ENCODE measurements at places on chromosomes 5 and 9.

GRCh38 chr5:181223058-181223728 is at the start of gene TRIM41:
Gene TRIM41 (plus strand): TSS chr5:181223281. CDS start chr5:181224000, 719 bp downstream.
- peak; percentile 98 for DNase-seq

DNA sequence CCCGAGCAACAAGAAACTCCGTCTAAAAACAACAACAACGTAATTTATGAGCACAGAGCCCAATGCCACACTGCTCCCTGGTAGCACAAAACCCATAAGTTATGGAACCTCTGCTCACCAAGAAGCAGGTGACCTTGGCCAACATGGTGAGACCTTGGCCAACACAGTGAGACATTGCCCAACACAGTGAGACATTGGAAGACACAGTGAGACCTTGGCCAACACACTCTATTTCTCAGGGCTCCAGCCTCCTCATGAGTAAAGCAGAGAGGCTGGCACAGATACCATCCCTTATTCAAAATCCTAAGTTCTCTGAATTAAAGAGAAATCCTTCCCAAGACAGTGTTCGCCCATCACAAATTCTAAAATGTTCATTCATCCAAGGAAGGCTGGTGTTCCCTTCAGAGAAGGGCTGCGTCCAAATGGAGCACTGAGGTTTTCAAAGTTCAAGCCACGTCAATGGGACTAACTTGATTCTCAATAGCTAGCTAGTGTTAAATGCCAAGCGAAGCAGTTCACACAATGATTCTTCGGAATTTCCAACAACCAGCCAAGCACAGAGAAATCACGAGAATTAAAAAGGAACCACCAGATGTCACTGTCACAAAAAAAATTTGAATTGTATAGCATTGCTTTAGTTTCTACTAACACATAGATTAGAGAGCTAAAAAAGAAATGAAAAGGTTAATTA is 29.5 kb downstream of the TTC39B start:
- DNase-seq = no peak

DNA sequence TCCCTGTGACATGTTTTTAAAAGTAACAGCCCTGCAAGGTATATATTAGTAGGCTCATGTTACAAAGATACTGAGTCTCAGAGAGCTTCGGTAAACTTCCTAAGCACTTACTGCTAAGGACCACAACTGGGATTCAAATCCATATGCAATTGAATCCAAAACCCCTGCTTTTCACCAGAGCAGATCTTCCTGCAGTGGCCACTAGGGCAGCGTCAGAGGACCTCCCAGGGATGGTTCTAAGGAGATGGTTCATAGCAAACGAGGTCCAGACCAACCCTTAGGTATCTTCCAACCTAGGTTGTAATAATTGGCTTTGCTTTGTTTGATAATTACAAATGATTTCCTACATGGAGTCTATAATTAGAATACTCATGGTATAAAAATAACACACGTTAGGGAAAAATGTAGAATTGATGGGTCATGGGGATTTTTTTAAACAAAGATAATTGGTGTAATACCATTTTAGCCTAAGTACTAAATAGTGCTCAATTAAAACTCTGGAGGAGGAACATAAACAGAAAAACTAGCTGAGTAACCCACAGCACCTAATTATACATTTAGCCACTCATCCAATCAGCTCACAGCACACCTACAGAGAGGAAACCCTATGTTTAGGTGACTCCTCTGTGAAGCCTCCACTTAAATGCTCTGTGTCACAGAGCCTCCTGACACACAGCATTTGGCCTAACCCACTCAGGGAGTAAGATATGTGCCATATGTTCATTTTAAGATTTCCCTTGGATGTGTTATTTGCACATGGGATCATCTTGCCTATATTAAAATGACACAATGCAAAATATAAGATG is 10.0 kb upstream of the CAST start:
- no peak for DNase-seq

GRCh38 chr9:122394265-122395125 is 23.7 kb downstream of the PTGS1 start:
- no peak for DNase-seq

- DNase-seq = no peak
Measured at GRCh38 chr5:62680121-62680520, 101.5 kb downstream of the LRRC70 start.

DNA sequence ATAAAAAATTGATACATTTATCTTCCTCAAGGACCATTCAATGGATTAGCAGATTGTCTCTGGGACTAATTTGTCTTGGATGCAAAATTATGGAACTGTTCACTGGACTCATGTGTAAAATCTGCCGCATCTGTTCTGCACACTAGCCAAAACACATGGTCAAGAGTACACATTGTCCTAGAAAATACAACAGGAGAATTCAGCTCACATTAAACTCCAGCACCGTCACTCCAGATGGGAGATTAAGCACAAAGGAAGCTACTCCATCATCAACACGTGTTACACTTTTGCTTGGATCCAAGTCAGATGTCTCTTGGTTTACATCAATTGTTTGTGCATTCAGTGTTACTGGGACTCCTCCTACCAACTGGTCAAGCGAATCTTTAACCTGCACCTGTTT is 28.8 kb downstream of the C5 start:
- DNase-seq = no peak

- DNase-seq = no peak
Measured at GRCh38 chr5:107514305-107514704, 156.4 kb downstream of the EFNA5 start.

- no peak for DNase-seq
Measured at GRCh38 chr9:91908293-91908623, 41.8 kb downstream of the ROR2 start.

DNA sequence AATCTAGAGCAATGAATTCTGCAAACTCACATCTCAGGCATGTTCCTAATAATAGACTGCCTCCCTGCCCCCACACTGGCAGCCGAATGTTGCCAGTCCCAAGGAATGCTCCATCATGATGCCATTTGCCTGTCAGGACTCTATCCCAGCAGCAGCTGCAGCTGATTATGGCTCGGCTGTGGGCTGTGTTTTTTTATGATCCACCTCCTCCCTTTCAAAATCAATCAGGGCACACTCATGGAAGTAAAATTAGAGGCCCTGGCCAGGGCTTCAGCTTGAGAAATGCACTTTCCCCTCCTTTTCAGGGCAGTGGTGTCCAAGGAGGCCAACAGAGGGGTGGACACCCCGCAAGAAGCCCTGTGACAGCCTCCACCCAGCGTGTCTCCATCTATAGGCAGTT is 176.7 kb upstream of the S1PR3 start:
- DNase-seq = no peak

DNA sequence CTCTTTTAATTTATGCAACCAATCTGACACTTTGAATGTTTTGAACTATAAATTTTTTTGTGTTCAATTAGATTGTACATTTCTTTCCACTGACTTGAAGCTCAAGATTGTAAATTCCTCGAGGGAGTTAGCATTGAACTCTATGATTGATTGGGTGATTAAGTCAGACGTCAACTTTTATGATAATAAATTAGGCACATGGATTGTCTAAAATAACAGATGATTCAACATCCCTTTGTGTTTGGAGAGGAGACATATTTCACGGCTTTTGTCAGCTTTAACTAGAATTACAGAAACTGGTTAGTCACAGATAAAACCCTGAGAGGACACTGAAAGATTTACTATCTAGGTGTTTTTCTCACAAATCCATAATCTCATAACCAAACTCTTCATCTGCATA is 32.7 kb upstream of the TXNDC8 start:
- no peak for DNase-seq

DNA sequence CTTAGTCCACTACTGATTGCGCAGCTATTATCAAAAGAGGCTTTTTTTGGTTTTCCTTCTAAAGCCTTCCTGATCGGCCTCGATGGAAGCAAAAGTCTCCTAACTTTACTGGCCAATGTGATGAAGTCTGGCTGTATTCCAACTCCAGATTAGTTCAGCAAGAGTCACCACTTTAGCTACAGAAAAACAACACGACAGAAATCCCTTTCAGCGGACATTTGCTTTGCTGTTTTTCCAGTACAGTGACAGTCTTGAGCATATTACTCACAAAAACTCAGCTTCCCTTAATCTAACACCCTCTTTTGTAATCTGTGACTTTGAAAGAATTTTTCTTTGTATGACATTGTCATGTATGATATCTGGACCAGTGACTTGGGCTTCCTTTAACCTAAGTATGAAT is 95.7 kb downstream of the HOMER1 start:
- no peak for DNase-seq

- no peak for DNase-seq
Measured at GRCh38 chr5:178431782-178432165, 158.4 kb downstream of the COL23A1 start.

GRCh38 chr5:172744123-172745104 is 26.6 kb downstream of the DUSP1 start:
- no peak for DNase-seq

DNA sequence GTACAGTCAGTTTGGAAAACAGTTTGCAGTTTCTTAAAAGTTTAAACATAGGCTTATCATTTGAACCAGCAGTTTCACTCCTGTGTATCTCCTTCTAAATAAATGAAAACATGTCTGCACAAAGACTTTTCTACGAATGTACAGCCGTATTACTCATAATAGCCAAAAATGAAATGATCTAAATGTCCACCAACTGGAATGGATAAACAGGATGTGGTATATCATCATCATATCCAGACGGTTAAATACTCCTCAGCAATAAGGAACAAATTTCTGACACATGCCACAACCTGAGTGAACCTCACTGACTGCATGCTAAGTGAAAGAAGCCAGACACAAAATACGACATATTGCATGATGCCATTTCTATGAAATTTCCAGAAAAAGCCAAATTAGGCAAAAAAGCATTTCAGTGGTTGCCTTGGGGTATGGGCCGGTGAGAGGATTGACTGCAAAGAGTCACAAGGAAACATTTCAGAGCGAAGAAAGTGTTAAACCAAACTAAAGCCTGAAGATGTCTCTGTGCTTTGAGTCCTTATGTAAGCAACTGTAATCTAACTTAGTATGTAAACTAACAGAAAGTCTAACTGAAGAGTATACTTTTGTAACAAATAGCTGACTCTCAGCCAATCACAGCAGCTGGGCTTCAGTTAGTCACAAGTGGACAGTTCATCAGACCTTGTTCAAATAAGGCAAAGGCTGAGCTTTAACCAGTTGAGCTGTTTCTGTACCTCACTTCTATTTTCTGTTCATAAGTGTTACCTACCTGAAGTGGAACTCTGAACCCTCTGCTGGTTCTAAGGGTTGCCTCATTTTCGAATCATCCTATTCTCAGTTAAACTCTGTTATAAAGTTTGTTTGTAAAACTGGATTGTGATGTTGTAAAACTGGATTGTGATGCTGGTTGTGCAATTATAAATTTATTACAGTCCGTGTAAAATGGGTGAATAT is 65.2 kb downstream of the TRIO start:
- DNase-seq = no peak

DNA sequence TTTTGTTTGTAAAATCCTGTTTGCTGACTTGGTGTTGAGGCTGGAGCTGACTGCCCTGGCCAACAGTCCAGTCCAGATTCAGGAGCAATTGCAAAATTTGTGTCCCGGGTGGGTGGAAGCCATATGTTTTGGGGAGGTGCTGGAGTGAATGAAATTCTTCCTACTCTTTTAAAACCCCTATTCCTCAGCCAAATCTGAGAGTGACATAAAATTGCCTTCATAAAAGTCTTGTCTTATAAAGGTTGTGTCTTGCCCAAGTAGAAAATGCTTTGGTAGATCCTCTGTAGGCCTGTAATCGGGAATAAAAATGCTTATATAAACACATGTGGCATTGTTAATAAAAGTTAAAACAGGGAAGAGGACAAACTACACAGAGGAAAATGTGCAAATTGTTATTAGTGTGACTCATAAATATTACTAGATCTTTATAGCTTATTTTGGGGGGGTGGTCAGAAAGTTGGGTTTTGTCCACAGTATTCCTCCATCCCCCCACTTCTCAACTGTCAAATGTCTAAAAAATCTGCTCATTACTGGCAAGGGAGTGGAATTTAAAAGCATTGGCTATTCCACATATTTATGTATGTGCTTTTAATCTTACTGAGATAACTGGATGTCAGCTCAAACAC is 45.6 kb downstream of the NNT start:
- DNase-seq = no peak

DNA sequence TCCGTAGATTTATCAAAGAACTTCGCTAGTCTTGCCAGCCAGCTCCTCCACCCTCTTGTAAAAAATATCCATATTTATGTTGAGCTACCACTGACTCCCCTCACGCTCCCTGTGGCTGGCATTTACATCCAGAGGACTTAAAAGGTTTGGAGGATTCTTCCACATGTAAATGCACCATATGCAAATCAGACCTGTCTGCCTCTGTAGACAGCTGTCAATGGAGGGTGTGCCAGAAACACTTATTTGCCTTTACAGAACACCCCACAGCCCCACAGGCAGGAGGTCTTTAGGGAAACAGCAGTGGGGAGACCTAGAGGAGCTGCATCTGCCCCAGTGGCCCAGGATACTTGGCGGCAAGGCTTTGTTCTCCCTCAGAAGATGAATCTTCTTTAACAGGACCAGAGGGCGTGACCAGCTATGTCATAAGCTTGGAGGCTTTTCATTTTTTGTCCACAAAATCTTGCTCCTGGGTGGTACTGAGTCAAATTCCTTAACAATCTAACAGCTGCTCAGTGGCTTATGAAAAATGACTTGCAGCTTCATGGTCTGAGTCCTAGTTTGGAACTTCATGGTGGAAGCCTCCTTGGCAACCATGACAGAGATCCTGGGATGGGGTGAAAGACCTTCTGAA is 535.8 kb downstream of the EBF1 start:
- DNase-seq = no peak

DNA sequence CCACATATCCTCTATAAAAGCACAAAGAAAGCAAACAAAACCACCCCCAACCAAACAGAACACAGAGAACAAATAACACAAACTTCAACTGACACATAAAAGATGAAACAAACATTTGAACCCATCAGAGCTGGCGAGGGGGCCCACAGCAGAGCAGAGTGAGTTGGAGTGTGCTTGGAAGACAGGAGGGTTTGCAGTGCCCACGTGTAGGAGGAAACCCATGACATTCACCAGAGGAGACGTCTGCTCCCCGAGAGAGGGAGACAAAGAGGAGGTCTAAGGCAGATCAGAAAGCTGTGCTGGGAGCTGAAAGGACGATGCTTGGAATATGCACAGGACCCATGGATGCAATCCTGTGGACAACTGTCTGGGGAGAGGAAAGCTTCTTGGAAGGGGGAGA is 27.0 kb downstream of the MRPL36 start:
- no peak for DNase-seq

GRCh38 chr5:58016358-58016757 is 443.5 kb downstream of the PLK2 start:
- no peak for DNase-seq

- no peak for DNase-seq
Measured at GRCh38 chr9:106981396-106982287, 118.7 kb downstream of the ZNF462 start.

- no peak for DNase-seq
Measured at GRCh38 chr5:6705088-6705487, 8.1 kb upstream of the TENT4A start.

DNA sequence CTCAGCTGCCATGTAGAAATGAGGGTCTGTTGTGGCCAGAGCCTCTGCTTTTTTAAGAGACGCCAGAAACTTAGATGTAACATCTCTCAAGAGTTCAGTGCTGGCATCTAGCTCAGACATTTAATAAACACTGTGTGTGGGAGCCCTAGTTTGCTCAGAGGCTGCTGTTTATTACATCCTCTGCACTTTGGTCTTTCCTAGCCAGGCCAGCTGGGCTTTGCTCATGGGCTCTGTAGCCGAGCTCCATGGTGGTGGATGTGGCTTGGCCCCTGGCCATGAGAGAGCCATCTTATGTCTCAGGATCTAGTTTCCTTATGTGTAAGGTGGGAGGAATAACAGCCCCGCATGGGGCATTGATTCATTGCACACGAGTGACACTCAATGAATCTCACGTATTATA is 30.0 kb downstream of the ARHGEF37 start:
- no peak for DNase-seq

- DNase-seq = peak; percentile 88
Measured at GRCh38 chr5:143403593-143404415, at the start of gene NR3C1. Gene NR3C1 (minus strand): TSS chr5:143403686. CDS start chr5:143400839, 2,847 bp downstream.

Measured in activated naive CD4-positive, alpha-beta T cell treated with anti-CD3 and anti-CD28 coated beads, Interleukin-2, amount 50 U/mL, for 16 hours (primary cell).